ENCODE measurements at places on chromosomes 6 and 20.

DNA sequence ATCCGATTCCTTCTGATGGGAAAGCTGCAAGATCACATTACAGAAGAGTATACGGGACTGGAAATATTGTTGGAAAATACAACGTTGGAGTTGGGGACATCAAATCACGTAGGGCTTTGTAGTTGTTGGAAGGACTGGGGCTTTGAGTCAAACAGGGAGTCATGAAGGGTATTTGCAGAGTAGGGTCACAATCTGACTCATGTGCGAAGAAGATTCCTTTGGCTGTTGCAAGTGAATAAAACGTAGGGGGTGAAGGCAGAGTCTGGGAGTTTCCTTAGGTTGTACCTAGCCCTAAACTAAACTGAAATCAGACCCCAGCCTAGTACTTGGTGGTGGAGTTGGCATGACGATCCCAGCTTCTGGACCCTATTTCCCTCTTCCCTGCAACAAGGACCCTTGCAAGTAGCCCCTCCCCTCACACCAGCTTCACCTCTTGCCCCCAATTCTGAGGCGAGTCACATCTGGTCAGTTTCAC lies 32.3 kb downstream of the SNX5 start:
- no peak for DNase-seq

DNA sequence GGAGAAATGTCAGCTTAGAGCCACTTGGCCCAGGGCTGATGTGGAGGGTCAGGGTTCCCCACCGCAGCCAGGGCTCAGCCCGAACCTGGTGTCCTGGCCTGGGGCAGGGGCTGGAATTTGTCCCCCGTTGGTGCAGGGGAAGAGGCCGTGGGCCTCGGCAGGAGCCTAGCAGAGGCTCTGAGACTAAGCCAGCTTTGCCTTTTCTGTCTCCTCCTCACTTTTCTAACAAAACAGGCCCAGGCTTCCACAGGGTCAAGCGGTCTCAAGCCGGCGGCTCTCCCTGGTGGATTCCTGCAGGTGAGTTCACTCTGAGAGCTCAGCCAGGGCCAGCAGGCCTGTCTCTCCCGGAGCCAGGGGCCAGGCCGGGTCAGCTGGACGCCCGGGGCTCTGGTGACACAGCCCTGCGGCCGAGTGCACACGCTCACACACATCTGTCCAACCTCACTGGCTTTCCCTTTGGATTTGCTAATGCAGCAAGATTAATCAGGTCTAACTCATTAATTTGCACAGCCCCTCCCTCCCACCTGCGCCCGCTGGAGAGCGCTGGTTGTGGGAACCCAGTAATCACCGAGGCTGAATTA lies 2.9 kb upstream of the CHRNA4 start:
- no peak for DNase-seq

DNA sequence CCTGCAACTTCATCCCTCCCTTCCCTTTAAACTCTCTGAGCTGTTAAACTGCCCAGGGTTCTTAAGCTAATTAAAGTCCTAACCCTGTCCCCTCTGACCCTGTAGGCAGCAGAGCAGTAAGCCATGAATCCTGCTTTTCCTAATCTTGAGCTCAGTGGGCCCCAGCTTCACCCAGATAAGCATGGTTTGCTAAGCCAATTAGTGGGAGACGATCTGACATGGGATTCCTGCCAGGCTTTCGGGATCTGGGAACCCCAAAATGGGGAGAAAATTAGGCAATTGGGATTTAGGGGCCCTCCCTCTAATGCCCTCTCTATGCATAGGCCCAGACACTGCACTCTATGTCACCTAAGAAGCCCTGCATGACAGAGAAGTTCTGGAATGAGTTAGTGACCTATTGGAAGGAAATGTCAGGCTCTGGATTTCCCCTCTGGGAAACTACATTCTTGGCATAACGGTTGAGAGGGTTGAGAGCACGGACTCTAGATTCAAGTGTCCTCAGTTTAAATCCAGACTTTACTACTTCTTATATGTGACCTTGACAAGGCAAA lies 4.6 kb downstream of the XKR7 start:
- no peak for DNase-seq

DNA sequence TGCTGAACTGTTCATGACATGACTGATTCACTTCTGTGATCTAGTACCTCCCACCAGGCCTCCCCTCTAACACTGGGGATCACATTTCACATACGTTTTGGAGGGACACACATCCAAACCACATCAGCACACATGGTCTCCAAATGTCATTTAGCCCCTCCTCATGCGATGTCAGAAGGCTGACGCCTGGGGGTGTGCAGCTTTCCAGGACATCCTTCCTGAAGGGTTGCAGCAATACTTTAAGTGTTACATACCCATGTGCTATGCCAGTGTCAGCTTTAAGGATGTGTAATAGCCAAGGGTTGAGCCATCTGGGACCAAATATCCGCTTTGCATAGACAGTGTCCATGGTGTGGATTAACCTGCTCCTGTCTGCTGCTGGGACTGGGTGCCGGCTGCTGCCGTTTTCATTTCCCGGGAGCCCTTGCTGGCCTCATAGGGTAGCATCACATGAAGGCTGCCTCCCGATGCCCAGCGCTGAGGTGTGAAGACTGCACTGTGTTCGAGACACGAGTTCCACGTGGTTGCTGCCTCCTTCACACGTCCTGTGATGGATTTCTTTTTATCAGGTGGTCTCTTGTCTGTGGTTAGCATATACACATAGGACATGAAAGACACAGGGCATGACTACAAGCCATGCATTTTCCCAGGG lies 219.0 kb downstream of the THBS2 start:
- DNase-seq: no peak

DNA sequence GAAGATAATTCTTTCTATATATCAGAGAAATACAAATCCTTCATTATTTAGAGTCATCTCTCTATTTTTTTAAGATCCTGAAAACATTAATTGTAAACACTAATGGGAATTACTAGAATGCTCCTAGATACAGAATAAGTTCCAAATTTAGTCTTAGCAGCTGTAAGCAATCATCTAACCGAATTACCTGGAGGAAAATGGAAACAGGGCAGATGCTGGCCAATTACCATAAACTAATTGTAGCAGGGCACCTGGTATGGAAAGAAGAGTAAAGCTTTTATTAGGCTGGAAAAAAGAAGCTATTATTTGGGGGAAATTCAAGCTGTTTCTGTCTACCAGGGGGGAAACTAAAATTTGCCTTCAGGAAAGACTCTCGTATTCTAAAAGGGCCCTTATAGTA lies 257.5 kb downstream of the MMUT start:
- DNase-seq: no peak

- no peak for DNase-seq
These were observed 105.6 kb downstream of the PREX1 start for GRCh38 chr20:48722002-48722731.

DNA sequence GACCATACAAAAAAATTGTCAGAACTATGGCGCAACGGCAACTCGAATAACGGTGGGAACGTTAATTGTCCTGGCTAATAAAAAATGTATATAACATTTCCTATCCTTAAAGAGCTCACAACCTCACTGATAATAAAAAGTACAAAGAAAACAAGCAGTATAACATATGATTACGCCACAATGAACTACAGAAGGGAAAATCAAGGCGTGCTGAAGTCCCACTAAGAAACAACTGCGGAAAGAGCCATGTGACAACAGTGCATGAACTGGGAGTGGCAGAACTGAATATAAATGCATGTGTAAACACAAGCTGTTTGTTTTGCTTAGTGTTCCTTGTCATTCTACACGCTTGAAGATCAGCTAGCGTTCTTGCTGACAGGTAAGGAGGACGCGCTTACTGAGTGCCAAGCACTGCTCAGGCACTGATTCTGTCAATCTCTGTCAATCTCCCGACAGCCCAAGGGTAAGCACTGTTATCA lies 466 bp upstream of the PSMB1 start:
- DNase-seq: no peak

DNA sequence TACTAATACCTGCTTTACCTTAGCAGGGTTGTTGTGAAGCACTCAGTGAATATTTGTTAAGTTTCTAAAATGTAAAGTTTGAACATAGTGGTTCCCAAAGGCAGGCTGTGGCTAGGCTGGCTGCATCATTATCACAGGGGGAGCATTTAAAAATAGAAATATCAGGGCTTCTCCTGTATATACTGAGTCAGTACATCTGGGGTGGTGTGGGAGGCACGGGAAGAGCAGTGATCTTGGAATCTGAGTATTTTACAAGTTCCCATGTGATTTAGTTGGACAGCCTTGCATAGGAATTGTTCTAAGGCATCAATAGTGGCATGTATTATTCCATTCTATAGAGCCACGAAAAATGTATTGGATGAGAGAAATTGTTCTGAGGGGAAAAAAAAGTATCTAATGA lies 8.0 kb downstream of the CDC5L start:
- no peak for DNase-seq

- no peak for DNase-seq
These were observed 7.1 kb downstream of the MAP3K5 start for GRCh38 chr6:136784910-136785746.

DNA sequence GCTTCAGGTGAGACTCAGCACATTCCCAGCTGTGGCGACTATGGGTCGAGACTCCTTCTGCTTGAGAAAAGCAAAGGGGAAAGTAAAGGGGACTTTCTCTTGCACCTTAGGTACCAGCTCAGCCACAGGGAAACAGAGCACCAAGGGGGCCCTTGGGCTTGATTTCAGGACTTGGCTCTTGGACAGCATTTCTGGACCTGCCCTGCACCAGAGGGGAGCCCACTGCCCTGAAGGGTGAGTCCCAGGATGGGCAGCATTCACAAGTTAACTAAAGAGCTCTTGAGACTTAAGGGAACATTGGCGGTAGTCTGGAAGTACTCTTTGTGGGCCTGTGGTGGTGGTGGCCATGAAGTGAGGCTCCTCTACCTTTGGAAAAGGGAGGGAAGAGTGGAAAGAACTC lies 50.3 kb upstream of the RCAN2 start:
- DNase-seq: no peak

GRCh38 chr6:44627091-44627882 lies 239.8 kb downstream of the CDC5L start:
- DNase-seq: no peak

DNA sequence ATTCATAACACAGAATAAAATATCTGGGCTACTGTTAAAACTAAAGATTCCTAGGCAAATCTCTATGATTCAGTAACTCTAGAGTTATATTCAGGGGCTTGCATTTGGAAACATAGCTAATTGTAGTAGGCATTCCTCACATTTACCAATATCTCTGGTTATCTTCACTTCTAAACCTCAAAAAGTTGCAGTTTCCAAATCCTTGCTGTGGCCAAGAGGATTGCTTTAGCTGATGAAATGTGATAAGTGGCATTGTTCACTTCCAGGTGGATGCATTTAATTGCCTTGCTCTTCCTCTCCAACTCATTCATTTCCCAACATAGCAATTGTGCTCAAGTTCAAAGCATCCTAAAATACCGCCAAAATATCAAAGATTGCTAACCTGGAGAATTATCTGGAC lies 246.6 kb downstream of the GRIK2 start:
- no peak for DNase-seq

GRCh38 chr6:701700-702479 lies 9.0 kb upstream of the EXOC2 start:
- no peak for DNase-seq
